Activated CD4-positive, CD25-positive, alpha-beta regulatory T cell treated with anti-CD3 and anti-CD28 coated beads, Interleukin-2, amount 50 U/mL, for 16 hours (primary cell): ENCODE measurements at places on chromosomes 2 and 18.

GRCh38 chr18:76434452-76434851 is 60.6 kb downstream of the ZNF516 start:
- DNase-seq = no peak

- DNase-seq = no peak
These were observed 33.2 kb upstream of the FHOD3 start for GRCh38 chr18:36264283-36264682.

DNA sequence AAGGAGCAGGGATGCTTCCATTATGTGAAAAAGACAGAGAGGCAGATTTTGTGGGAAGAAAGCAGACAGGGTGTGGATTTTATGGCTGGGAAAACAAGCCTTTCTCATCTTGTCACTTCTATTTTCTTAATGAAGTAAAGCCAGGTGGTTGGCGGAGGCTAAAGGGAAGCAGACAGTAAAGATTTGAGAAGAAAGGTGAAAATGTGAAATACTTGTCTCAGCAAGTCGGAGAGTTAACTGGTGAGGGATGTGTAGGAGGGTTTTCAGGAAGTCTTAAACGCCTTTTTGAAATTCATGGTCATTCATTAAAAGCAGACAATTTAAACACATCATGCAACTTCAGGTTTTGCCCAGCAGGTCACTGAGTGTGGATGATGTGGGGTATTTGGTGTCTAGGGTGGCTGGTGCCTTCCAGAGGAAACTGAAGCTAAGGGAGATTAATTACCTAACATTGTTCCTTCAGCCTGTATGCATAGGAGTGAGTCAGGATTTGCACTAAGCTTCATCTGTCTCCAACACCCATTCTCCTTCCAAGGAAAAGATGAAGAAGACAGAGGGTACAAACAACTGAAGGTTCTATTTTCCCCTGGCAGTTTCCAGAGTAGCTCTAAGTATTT is 20.7 kb downstream of the SLC14A2 start:
- DNase-seq = no peak

GRCh38 chr2:58237741-58238140 is 3.4 kb downstream of the FANCL start:
- DNase-seq = no peak

- DNase-seq = no peak
These were observed 115.3 kb downstream of the MBD2 start for GRCh38 chr18:54109131-54109683.

DNA sequence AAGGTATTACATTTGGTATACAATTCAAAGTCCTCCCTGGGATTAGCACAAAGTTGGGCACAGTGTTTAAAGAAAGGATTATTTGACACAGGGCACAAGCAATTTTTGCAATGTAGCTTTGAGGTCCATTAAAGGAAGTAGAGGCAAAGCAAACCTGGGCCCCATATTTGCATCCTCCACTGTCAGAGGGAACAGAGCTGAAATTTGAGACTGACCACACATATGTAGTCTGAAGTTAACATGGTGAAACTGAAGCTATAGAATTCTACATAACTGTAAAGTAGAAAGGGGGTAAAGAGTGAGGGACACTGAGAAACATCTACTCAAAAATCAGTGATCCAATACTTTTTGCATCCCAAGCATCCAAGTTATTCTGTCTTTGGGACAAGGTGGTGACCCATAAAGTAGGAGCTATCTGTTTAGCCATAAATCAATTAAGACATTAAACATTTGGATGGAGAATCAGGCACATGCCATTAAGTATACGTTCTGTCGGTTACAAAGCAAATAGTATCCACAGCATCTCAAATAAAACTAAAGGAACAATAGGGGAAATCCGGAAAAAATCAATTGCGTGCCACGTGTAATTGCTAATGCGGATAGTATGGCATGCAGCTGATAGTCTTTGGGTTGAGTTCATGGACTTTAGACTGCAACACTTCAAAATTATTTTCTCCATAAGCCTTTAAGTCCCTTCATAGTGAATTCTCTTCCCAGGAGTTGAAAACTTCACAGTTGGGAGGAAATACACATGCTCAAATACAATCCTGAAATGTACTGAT is 72.6 kb downstream of the PLEKHM3 start:
- no peak for DNase-seq

DNA sequence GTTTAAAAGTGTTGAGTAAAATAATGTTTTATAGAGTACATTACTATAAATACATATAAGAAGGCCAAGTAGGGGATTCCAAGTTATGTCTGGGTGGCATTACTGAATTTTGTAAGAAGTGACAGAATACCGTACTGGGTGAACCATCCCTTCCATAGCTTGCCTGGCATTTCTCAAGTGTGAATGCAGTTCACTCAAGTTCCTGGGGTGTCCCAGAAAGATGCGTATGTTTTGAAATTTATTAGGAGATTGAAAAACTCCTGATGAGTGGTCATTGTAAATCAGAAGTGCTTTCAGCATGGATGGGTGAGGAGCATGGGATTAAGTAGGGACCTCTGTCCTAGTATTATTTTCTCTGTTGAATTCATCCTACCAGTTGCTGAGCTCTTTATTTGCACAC is 103.2 kb downstream of the VAPA start:
- DNase-seq = no peak

DNA sequence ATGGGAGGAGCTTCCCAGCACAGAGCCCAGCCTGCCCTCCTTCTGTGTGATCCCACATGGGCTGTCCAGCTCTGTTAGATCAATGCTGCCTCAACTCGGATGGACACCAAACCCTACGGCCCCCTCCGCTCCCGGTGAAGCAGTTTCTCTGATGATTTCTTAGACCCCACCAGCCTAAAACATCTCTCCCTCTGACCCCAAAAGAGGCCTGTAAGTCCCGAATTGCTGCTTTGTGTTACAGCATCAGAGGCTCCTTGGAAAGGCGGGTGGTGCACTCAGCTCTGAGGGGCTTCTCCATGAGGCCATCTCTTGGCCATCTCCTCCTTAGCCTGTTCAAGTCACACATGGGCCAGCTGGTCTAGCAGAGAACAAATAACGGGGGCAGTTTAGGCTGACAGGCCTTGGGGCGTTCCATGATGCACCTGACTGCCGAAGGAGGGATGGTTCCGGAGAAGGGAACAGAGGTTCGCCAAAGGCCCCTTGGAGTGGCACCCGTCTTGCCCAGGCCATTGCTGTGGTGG is 240.7 kb downstream of the SH3RF3 start:
- no peak for DNase-seq
